ENCODE measurements at places on chromosomes 5 and 9.

- DNase-seq = no peak
Observed at GRCh38 chr9:134320126-134320867, 6.0 kb upstream of the RXRA start.

- no peak for DNase-seq
Observed at GRCh38 chr5:181243018-181243563, 615 bp downstream of the RACK1 start.

DNA sequence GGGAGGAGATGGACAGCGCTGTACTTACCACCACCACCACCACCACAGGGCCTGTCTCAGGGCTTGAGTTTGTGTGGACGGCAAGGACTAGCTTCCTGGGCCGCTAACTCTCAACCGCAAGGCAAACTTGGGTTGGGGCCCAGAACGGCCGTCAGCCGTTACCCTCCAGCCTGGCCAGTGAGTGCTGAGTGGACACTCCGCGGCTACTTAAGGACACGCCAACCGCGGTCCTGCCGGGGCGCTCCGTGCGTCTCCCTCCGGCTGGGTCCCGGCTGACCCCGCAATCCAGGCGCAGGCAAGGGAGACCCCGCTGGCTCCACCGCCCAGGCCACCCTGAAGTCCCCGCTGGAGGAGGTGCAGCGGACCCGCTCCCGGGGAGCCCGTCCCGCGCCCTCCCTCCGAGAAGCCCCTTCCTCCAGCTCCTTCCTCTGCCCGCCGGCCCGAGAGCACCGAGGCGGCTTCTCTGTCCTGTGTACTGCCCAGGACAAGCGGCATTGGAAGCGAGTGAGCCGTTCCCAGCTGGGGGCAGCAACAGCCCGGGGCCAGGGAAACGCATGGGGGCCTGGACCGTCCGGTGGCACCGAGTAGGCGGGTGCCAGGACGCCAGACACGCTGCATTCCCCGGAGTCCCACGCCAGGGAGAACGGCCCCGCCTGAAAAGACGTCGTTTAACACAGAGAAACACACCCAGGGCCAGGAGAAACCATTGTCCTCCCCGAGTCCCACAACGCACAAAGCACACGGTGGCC lies 46.6 kb downstream of the HABP4 start:
- DNase-seq = no peak

DNA sequence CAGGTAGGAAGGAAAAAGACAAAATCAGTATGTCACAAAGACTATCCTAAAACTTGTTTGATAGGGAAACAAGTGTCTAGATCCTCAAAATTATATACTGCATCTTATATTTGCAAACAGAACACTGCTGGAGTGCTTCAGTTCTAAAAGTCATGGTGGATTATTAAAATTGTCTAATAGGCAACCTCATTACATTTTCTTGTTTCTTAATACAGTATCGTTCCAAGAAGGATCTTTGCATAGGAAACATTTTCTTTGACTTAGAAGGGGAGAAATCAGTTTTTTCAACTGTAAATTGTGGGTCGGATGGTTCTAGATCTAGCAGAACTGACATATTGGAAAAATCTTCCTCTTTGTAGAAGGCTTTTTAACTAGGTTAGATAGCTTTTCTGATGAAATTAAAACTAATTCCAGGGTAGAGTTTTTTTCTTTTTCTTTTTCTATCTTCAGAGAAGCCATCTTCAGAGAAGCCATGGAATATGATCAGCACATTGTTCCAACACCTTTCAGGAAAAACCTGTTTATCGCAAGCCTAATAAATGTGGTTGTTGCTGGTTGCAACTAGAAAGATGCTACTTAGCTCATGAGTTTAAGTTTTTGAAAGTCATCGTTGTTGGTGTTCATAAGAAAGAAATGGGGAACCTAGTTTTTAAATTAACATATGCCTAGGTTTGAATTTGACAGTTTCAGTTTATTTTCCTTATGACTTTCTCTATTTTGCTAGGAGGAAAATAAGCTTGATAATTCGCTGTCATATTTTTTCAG lies 7.4 kb downstream of the CPEB4 start:
- no peak for DNase-seq

DNA sequence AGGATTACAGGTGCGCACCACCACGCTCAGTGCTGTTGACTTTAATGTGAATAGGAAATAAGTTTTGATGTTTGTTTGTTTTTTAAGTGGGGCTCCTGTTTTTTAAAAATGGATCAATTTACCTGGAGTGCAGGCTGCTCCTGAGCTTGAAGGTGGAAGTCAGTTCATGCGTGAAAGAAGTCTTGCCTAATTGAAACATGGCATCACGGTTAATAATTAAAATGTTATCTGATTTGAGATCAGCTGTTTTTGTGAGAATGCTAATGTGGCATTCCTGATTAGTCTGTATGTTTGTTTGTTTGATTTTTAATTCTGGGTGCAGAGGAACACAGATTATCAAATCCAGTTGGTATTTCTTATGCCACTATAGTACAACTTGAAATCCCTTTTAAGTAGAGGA lies 6.5 kb downstream of the SFXN1 start:
- no peak for DNase-seq

DNA sequence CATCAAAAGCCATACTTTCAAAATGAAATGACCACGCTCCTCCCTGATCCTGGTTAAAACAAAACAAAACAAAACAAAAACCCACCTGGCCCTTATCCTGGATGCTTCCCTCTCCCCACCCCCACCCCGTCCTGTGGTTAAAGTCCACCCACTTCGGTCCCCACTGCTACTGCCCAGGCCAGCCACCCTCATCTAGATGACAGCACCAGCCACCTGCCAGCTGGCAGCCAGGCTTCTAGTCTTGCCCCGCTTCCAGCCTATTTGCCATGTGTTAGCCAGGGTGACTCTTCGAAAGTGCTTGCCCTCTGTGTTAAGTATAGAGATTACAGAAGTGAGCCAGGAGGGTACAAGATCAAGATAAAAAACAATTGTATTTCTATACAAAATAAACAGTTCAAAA lies 27.5 kb upstream of the NCS1 start:
- DNase-seq = no peak

- no peak for DNase-seq
Observed at GRCh38 chr5:104987074-104987473, 1424.5 kb upstream of the NUDT12 start.

DNA sequence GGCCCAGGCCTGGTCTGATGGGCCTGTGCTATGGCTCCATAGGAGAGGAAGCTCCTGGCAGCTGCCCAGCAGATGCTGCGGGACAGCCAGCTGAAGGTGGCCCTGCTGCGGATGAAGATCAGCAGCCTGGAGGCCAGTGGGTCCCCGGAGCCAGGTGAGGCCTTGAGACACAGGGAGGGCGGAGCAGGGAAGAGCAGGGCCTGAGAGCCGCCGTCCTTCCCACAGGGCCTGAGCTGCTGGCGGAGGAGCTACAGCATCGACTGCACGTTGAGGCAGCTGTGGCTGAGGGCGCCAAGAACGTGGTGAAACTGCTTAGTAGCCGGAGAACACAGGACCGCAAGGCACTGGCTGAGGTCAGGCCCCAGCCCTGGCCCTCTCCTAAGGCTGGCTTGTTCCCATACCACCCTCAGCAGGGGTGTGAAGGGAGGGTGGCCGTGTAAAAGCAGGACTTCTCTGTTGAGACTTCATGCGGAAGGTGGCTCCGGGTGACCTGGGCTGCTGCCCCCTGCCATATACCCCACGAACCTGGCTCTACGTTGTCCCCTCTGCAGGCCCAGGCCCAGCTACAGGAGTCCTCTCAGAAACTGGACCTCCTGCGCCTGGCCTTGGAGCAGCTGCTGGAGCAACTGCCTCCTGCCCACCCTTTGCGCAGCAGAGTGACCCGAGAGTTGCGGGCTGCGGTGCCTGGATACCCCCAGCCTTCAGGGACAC lies 4.5 kb downstream of the PKN3 start:
- no peak for DNase-seq

- DNase-seq = no peak
Observed at GRCh38 chr9:87564111-87564510, 66.4 kb downstream of the DAPK1 start.

- no peak for DNase-seq
Observed at GRCh38 chr9:34642679-34643078, 3.8 kb upstream of the GALT start.

- no peak for DNase-seq
Observed at GRCh38 chr9:108274971-108275370, 580.8 kb downstream of the ACTL7B start.

- no peak for DNase-seq
Observed at GRCh38 chr5:176793343-176793699, 17.0 kb upstream of the UNC5A start.

DNA sequence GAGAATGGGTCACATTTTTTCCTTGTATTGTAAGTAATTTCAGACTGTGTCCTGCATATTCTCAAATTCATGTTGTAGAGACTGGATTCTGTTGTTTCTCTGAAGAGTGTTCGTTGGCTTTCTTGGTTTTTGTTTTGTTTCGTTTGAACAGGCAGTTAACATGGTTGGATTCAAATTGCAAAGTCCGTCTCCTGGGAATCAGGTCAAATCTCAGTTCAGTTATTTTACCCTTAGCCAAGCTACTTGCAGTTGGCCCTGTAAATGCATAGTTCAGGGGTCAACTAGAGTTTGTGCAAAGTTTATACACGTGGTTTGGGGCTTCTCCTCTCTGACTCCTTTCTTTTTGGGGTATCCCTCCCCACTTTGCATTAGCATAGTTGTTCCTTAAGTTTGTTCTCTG lies 21.7 kb upstream of the FBXW11 start:
- no peak for DNase-seq

GRCh38 chr5:96058084-96058483 lies 96.4 kb upstream of the ELL2 start:
- no peak for DNase-seq

DNA sequence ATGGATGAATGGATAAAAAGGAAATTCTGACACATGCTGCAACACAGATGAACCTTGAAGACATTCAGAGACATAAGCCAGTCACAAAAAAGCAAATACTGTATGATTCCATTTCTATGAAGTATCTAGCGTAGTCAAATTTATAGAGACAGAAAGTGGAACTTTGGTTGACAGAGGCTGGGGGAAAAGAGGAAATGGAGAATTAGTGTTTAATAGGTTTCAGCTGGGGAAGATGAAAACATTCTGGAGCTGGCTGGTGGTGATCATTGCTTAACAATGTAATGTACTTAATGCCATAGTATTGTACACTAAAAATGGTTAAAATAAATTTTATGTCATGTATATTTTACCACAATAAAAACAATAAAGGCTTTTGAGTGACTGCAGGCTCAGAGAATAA lies 24.2 kb downstream of the PPIC start:
- DNase-seq = no peak

DNA sequence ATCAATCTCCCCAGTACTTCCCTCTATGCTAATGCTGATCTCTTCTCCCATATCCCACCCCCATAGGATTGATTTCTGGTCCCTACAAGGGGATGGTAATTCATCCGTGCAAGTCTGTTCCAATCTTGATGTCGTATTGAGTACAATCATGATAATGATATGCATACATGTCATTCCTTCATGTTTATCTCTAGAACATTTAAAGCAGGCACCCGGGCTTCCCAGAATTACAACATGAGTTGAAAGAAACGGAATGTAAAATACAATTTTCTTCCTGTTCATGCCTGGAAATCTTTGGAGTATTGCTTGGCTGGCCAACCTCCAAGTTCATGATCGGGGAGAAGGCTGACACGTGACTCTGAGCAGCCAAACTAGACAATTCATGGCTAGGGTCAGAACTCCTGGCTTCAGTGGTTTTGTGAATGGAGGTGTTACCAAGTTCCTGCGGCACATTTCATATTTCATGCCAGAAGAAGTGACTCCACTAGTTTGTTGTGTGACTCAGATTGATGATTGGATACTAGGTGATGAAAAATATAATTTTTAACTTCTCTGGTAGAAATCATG lies 66.6 kb downstream of the C9orf152 start:
- peak; percentile 59 for DNase-seq

- peak; percentile 34 for DNase-seq
Observed at GRCh38 chr9:121299467-121300282, 31.7 kb downstream of the GSN start.

DNA sequence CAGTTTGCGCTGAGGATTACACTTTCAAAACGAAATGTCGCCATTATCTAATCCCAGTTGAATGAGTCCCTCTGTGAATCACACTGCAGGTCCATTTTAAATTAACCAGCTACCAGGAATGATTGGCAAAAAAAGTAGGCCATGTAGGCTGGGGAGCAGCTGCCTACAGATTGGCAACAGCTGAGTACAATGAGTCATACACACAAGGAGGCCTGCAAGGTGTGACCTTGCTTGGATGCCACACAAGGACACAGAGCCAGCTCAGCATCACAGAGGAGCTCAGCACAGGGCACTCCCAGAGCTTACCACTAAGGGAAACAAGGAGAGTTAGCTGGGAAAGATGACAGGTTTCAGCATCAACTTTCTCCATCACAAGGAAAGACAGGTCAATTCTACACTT lies 12.9 kb downstream of the HAVCR1 start:
- DNase-seq = no peak

DNA sequence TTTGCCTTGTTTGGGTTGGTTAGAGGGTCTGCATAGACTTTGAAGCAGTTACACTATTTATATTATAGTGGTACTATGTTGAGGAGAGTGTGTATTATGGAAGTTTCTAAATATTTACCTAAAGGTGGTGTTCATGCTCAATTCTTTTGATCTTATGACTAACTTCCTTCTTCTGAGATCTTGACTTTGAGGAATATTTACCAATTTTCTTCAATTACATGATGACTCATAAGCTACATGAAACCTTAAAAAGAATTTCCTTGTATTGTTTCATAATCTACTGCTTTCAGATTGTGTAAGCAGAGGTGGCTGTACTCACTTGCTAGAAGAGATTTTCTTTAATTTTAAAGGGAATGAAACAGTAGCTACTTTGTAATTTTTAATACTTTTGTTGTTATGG lies 276.1 kb downstream of the TAF11L14 start:
- DNase-seq = no peak

DNA sequence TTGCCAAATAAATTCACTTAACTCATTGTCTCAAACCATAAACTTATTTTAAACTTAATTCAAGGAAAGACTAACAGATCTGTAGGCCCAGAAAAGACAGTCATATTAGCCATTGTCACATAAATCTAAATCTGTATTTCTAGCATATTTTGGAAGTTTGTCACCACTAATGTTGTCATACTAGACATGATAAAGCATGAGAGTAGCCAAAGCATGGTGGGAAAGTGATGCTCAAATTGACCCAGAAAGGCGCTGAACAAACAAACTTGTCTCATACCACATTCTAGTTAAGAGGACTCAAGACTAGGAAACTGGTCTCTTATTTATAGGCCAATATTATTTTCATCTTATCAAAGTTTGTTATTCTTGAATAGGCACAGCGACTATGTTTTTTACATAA lies 99.4 kb downstream of the VCAN start:
- no peak for DNase-seq

DNA sequence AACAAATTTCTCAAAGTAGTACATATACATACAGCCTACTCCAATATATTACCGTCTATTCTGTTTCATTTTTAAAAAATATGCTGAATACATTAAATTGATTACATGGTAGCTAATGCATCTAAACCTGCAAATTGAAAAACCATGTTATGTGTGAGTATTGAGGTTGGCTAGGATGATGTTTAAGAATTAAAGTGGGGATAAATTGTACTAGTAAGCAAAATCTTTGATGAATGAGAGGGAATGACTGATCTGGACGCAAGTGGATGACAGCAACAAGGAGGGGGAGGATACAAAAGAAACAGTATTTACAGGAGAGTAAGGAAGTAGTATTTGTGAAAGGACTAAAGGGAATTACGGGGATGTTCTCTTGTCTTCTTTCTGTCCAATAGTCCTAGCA lies 37.4 kb downstream of the RAD50 start:
- no peak for DNase-seq

GRCh38 chr5:1781107-1781506 lies 18.5 kb downstream of the MRPL36 start:
- DNase-seq = no peak

GRCh38 chr9:92406477-92406876 lies 2.1 kb upstream of the OGN start:
- no peak for DNase-seq

GRCh38 chr5:66646570-66646969 lies 50.4 kb downstream of the MAST4 start:
- no peak for DNase-seq
